ENCODE measurements at places on chromosomes 11 and 22.

DNA sequence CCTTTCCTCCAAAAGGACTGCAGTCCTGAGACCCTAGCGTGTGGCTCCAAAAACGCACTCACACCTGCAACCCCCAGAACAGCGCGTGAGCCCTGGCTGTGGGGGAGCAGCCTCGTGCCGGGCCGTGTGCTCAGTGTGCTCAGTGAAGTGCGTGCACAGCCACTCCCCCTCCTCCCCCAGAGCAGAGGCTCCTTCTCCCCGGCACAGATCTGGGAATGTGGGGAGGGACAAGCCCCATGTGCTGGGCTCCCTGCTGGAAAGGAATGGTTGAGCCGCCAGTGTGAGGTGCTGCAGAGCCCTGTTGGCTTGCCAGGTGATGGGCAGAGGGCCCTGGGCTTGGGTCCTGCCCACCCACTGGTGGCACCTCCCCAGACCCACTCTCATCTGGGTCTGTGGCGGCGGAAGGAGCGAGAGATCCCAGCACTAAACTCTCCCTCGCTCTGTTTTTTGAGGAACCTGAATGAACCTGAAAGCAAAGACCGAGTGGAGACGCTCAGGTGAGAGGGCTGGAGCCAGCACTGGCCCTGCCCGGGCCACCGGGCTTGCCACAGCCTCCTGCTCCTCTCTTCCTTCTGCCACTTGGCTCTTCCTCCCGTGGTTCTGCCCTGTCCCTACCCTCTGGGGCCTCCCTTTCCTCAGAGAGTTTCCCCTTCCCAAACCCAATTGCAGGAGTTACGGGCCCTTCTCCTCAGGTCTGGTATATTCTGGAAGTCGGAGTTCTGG lies 9.0 kb downstream of the RCOR2 start:
- DNase-seq, result no peak

- DNase-seq, result no peak
These were observed 30.0 kb upstream of the ME3 start for GRCh38 chr11:86702220-86702983.

GRCh38 chr11:131533149-131533548 lies 162.7 kb downstream of the NTM start:
- DNase-seq, result no peak

GRCh38 chr11:46778416-46778815 lies 59.4 kb downstream of the F2 start:
- peak; percentile 53 for DNase-seq

GRCh38 chr22:33652615-33653014 lies 267.7 kb downstream of the LARGE1 start:
- no peak for DNase-seq

- DNase-seq, result no peak
These were observed 1191.9 kb downstream of the BRD1 start for GRCh38 chr22:48635816-48636215.

DNA sequence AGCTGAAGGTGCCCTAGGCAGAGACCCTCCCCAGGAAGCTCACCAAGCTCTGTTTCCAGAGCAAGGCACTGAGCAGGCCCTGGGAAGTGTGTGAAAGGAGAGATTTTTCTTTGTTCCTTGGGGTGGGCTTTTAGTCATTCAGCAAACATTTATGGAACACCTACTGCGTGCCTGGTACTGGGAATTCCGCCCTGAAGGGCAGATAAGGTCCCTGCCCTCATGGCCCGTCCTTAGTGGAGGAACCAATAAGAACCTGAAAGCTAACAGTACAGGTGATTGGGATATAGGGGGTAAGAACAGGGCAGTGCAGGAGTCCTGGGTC lies 3.9 kb downstream of the TMEM134 start:
- peak; percentile 60 for DNase-seq

- DNase-seq, result no peak
These were observed 37.0 kb upstream of the FTH1 start for GRCh38 chr11:62004473-62004872.

- DNase-seq, result no peak
These were observed 70.3 kb downstream of the INSC start for GRCh38 chr11:15185021-15185420.

- DNase-seq, result no peak
These were observed 37.1 kb downstream of the RAB30 start for GRCh38 chr11:83034673-83035014.

GRCh38 chr22:42836026-42836425 lies 21.0 kb downstream of the ARFGAP3 start:
- DNase-seq, result no peak

- DNase-seq, result peak; percentile 79
These were observed 14.1 kb downstream of the RPS13 start for GRCh38 chr11:17063171-17064002.

DNA sequence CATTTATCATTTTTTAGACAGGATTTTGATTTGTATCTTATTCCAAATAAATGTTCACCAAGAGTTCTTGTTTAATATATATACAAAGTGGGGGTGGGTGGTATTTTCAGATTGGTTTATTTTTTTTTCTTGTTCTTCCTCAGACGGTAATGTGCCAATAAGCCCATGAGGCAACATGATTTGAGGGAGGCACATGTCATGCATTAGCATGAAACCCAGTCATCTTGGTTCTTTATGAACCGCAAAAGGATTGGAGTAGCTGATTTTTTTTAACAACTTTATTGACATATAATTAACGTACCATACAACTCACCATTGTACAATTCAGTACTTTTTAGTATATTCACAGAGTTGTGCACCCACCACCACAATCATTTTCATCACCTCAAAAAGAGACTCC lies 2.7 kb downstream of the BCL2L13 start:
- DNase-seq, result no peak

DNA sequence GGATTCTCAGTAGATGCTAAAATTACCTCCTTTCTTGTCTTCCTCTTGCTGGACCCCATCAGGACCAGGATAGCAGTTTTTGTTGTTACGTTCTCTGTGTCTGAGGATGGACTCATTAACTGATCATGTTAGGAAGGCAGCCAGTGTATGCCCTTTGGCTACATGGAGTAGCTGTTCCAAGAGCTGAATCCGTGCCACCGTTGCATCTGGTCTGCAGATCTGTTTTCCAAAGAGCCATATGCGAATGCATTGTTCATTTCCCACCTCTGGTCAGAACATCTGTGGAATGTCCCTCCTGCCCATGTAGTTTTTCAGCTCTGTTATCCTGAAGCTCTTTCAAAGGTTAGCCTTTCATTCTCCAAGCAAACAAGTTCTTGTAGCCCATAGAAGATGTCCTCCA lies 188.4 kb downstream of the SPON1 start:
- no peak for DNase-seq

DNA sequence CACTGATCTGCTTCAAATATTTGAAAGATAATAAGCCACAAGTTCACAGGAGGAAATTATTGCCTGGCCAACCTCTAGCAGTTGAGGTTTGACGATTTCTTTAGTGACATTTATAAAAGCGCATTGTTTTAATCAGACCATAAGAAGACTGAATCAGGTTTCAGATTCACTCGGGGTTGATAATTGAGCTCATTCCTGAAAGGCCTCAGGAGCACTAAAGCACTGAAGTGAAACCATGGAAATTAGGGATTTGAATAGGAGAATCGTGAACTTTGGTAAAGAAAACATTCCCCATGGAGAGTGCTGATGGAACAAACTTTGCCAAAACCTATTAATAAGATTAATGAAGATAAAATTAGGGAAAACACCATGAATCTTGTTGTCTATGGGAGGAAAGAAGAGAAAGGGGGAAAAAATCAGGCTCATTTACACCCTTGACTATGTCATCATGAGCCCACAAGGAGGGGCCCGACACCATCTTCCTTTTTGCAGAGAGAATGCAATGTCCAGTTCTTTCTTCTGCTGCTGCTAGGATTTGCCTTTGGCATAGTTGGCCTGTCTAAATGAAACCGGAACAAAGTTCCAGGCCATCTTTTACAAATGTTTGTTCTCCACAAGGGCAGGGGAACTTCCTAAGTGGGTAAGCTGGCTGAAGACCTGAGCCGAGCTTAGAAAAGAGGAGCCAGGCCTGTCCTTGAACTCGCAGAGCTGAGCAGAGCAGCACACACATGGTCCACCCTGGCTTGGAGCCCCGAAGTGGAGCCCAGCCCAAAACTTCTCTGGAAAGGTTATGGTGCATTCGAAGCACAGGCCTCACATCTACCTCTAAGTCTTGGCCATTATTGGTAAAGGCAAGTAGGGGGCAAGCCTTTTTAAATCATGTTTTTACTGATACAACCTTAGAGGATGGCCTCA lies 56.1 kb upstream of the EIF3M start:
- DNase-seq, result no peak

- DNase-seq, result peak; percentile 92
These were observed 32.3 kb downstream of the NEAT1 start for GRCh38 chr11:65454696-65455456.

- DNase-seq, result no peak
These were observed 86.8 kb downstream of the GALNT18 start for GRCh38 chr11:11534981-11535380.

DNA sequence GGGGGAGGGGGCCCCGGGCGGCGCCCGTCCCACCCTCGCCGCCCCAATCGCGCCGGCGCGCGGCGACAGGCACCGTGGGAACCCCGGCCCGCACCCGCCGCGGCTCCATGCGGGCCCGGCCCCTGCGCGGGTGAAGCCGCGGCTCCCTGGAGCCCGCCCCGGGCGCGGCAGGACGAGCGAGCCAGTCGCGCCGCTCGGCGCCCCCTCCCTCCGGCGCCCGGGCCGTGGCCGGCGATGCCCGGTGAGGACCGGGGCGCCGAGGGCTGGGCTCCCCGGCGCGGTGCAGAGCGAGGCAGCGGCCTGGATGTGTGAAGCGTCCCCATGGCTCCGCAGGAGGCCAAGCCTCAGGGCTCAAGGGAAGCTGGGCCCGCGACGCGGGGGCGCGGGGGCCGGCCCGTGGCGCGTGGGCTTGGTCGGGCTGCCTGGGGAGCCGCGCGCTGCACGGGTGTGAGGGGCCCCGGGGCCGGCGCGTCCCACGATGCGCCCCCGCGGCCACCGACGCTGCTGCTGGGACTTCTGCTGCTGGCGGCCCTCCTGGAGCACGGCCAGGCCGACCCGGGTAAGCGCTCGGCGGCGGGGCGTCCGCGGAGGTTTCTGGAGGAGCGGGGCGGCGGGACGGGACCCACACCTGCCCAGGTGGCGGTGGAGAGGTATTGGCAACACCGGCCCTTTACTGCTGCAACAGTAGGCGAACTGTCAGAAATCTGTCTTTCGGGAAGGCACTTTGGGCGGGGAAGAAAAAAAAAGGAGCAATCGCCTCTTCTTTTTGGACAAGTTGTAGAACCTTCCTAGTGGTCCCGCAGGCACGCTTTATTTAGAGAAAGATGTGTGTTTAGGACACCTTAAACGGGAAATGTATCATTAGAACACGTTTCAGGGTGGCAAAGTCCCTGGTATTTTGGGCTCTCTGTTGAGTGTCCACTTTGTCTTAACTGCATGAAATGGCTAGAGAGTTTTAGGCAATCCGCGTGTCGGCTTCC lies 119.4 kb downstream of the HIPK3 start:
- peak; percentile 22 for DNase-seq

- no peak for DNase-seq
These were observed 5.4 kb downstream of the NADSYN1 start for GRCh38 chr11:71458146-71459070.

DNA sequence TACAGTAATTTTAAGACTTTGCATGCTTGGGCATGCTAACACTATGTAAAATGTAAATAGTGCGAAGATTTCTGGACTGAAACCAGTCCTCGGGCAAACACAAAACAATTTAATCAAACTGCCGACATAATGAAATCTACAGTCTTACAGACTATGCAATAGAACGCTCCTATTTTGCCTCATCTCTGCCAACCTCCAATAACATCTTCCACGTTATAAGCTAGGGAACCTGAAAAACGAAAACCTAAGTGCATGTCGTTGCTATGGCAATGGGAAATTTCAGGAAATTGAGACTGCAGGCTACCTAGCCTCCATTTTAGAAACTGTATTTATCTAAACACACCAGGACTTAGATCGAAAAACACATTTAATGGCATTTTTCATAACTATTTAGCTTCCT lies 1.1 kb downstream of the CSTF3 start:
- DNase-seq, result peak; percentile 37

DNA sequence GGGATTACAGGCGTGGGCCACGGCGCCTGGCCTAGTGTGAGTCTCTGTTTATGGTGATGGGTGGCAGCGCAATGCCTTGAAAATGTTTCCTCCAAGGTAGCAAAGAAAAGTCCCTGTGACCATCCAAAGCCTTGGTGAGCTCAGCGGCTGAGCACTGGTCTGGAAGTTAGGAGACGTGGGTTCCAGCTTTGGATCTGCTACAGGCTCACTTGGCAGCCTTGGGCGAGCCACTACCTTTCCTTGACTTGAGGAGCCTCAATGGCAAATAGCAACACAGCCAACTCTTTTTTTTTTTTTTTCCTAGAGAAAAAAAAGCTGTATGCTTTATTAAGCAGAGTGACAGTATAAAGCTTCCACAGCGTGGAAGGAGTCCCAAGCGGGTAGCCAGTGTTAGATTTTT lies 61.3 kb upstream of the RASD2 start:
- DNase-seq, result no peak
